Activated CD4-positive, alpha-beta memory T cell treated with anti-CD3 and anti-CD28 coated beads, Interleukin-2, amount 10 ng/mL, durations not matched to agents 7 days and 5 days (primary cell): ENCODE measurements at places on chromosomes 11 and 22.

- no peak for DNase-seq
Measured at GRCh38 chr11:35042224-35042623, 96.7 kb upstream of the CD44 start.

DNA sequence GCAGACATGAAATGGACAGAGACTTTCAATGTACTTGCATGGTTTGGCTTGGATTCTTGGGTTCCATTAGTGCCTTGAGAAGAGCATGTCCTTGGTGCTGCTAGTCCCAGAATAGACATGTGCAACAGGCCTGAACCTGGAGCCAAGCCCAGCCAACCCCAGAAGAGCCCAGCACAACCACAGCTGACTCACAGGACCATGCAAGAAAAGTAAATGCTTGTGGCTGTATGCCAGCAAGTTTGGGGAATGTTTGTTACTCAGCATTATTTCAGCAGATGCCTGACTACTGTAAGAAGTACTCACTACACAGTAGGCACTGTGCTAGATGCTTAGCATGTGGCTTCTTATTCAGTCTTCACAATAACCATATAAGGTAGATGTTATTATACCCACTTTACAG is 39.2 kb upstream of the HMGXB4 start:
- DNase-seq = no peak

DNA sequence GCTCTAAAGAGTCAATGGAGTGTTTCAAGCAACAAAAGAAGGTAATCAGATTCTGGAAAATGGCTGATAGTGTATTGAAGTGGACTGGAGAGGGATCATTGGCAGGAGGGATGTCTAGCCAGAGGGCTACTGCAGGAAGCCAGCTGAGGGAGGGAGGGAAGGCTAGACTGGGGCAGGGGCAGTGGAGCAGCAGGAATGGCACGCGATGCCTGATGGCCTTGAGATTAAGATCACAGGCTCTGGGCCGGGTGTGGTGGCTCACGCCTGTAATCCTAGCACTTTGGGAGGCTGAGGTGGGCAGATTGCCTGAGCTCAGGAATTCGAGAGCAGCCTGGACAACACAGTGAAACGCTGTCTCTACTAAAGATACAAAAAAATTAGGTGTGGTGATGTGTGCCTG is 47.5 kb upstream of the PRDM11 start:
- peak; percentile 7 for DNase-seq

- DNase-seq = peak; percentile 90
Measured at GRCh38 chr22:50530877-50531545, 1.2 kb upstream of the TYMP start.

- DNase-seq = no peak
Measured at GRCh38 chr22:38433871-38434270, 21.1 kb downstream of the KCNJ4 start.

DNA sequence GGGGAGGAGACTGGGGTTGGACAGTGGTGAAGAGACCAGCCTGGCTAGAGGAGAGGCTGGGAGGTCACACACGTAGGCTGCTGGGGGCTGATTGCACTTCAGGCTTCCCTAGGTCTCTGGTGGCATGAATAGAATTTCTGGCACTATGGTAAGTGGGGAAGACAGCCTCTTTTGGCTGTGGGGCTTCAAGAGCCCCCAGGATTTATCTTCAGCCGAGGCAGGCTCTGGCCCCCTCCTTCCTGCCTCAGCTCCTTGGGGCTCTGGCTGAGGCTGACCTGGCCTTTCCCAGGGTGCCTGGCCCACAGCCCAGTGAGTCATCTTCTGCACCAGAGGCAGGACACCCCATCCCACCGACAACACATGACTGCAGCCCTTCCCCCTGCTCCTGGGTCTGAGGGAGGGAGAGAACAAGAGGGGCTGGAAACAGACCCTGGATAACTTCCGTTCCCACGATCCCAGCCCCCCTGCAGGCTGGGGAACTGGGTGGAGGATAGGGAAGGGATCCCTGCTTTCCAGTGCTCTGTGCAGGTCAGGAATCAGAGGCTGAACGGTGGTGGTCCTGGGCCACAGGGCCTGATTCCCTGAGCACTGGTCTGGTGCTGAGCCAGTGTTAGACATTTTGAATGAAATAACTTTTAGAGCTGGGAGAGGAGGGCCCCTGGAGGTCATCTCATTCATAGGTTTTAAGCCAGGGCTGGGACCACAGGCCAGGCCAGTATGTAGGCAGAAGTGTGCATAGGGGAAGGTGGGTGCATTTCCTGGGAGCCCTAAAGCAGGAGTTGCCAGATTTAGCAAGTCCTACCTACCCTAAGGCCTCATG is 26.5 kb downstream of the ARHGEF17 start:
- no peak for DNase-seq

DNA sequence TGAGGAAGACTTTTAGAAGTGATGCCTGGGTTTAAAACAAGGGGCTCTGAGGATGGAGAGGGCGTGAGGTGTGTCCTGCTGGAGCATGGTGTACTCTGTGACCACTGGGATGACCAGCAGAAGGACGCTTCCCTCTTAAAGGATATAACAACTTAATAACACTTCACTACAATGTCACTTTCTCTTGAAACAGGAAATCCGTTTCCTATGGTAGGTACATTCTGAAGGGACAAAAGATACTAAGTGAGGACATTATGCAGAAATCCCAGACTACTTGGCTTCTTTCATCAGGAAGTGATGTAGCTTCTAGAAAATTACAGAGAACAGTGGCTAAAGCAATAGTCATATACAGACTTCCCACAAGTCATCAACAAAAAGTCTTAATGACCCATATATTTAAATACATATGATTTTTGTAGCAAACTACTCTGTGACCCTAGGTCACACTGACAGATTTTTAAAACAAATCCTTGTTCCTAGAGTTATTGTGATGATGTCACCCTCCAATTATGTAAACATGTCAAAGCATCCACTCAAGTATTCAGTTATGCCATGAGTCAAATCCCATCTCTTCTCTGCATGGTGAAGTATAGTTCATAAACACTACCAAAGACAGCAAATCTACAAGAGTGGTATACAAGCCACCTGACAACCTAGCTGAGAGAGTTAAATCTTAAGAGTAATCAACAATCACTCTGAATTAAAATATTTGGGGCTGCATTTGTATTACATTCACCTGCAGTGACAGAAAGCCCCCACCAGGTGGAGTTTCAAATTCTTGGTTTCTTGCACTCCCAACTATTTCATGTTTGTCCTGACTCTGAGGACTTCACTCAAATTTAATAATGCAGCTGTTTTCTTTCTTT is 32.8 kb downstream of the PITPNB start:
- peak; percentile 40 for DNase-seq

- peak; percentile 34 for DNase-seq
Measured at GRCh38 chr22:32080904-32081303, 37.8 kb downstream of the SLC5A1 start.

GRCh38 chr11:86632499-86633269 is 39.7 kb downstream of the ME3 start:
- DNase-seq = peak; percentile 65

- DNase-seq = no peak
Measured at GRCh38 chr11:10645212-10645795, 48.3 kb downstream of the IRAG1 start.

- DNase-seq = no peak
Measured at GRCh38 chr11:1793081-1793480, 29.4 kb upstream of the CTSD start.

DNA sequence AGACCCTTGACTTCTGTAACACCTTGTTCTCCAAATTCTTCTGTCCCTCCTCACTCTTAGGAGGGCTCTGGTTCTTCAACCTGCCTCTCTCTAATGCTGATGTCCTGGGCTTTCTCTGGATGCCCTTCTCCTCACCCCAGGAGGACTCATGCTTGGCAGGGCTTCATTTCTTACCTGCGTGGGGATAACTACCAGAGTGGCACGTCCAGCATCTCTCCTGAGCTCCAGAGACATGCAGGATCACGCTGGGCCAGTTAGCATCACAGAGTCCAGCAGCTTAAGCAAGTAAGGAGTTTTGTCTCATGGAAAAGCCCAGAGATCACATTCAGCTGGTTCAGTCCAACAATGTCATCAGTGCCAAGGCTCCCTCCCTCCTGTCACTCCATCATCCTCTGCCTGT is 36.4 kb downstream of the RTL6 start:
- DNase-seq = peak; percentile 3

DNA sequence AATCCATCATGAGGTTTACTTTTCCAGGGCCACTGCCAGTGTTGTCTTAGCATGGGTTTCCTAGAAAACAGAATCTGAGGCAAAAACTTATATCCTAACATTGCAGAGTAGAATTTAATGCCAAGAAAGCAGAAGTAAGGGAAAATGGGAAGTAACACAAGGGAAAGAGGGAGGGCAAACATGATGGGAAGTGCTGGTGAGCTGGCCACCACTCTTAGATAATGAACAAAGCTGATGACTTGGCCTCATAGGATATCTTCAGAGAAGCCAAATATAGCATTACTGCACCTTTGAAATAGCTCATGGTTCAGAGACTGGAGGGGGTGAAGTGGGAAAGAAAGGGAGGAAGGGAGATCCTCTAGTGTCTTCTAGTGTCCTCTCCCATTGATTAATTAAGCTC is 24.8 kb upstream of the CALCB start:
- no peak for DNase-seq

DNA sequence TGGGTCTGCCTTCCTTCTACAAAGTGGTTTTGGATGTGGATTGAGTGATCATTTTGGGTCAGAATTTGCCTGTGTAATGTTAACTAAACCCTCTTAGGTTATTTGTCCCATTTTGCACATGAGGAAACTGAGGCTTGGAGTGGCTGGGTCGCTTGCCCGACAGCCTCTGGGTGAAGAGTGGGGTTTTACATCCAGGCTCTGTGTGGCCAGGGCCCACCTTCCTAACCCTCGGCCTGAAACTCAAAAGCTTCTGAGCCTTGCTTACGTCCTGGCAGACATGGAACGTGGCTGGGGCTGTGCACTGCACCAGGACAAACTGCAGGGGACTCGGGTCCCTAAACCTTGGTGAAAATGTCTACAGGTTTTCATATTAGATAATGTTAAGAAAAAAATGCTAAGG is 542.4 kb downstream of the TBC1D22A start:
- DNase-seq = no peak

DNA sequence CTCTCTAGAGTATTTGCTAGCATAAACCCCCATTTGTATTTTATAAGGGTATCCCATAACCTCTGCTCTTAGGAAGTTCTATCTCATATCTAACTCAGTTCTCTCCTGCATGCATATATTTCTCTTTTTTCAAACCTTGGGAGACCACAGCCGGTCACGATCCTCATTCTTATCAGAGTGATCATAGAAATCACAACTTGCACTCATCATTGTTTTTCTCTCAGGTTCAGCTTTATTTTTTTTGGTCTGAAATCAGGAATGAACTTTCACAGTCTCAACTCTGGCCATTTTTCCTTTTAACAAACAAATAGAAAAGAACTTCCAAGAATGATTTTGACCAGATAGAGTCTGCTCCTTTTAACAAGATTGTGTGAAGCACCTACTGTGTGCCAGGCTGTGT is 98.6 kb upstream of the BLID start:
- DNase-seq = no peak

- DNase-seq = peak; percentile 48
Measured at GRCh38 chr11:9250139-9250582, 15.0 kb downstream of the DENND5A start.

DNA sequence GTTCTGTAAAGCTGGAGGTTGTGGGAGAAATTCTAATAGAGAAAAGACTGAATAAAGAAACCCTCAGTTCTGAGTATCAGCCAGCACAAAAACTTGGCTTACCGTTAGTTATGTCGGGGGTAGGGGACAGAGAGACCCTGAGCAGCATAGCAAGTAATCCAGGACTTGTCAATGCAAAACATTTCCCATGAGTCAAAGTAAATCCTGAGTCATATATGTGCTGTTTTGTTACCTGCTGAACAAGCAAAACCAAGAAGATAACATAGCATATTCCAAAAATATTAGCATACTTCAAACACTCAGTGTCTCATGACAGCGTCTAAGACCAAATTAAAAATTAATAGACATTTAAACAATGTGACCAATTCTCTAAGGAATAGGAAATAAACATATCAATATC is 75.1 kb upstream of the LUZP2 start:
- no peak for DNase-seq

GRCh38 chr11:97786961-97787360 is 1233.8 kb upstream of the CNTN5 start:
- no peak for DNase-seq

DNA sequence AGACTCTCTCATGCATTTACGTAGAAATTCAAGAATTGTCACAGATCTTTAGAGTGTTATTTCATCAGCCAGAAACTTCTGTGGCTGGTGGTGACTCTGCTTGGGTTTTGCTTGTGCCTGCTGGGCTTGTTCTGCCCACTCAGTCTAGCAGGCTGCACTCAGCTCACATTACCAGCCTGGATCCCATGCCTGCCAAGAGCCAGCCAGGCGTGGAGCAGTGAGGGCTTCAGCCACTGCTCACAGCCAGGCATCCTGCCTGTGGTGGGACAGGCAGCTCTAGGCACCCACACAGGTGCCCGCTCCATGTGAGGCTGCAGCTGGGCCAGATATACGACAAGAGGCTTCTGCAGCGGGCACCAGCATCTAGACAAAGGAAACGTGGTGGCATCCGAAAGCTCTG is 1213.3 kb upstream of the RAG2 start:
- DNase-seq = no peak

- no peak for DNase-seq
Measured at GRCh38 chr11:27184458-27185312, 144.1 kb downstream of the BBOX1 start.

- DNase-seq = no peak
Measured at GRCh38 chr11:118531597-118532084, 649 bp downstream of the TMEM25 start.

DNA sequence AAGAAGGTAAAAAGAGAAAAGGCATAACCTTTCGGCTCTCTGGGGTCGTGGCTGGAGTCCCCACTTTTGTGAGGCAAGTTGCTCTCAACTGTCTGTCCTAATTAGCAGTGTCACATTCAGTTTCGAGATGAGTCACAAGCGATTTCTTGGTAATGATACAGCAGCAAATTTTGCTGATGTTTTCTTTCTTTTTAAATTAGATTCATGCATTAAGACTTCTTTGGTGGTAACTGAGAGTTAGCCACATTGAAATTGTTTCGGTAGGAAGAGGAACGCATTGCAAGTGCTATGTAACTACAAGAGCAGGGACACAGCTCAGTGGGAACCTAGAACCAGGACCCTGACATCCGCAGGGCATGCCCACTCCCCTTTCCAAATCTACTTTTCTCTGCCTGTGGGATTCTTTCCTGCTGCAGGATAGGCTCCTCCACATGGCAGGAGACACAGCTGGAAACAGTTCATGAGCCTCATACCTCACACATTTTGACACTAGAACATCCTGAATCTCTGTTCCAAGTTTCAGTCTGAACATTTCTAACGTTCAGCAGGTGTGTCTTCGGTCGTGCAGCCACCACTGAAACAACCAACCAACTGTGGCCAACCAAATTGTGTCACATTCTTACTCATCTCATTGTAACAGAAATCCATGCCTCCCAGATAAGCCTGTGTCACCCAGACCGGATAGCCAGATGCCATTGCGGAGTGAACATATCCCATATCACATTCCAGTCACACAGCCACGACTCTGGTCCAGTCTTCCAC is 987.6 kb downstream of the NTM start:
- peak; percentile 43 for DNase-seq

DNA sequence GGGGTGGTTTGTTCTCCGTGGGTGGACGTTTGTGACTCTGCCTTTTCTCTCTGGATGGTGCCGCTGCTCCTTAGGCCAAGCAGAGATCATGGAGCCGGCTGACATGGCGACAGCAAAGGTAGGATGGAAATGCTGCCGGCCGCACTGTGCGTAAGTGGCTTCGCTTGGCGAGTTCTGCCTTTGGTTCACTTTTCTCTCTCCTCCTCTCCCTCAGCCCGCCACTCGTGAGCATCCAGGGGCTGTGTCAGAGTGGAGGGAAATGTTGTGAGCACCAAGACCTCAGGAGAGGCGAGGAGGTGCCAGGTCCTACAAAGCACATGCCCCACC is 80.5 kb downstream of the GRAMD1B start:
- no peak for DNase-seq

GRCh38 chr11:6812390-6813005 is 13.0 kb upstream of the OR6A2 start:
- peak; percentile 27 for DNase-seq
